Fibroblast of the conjunctiva (primary cell): ENCODE measurements at places on chromosomes 1 and 21.

DNA sequence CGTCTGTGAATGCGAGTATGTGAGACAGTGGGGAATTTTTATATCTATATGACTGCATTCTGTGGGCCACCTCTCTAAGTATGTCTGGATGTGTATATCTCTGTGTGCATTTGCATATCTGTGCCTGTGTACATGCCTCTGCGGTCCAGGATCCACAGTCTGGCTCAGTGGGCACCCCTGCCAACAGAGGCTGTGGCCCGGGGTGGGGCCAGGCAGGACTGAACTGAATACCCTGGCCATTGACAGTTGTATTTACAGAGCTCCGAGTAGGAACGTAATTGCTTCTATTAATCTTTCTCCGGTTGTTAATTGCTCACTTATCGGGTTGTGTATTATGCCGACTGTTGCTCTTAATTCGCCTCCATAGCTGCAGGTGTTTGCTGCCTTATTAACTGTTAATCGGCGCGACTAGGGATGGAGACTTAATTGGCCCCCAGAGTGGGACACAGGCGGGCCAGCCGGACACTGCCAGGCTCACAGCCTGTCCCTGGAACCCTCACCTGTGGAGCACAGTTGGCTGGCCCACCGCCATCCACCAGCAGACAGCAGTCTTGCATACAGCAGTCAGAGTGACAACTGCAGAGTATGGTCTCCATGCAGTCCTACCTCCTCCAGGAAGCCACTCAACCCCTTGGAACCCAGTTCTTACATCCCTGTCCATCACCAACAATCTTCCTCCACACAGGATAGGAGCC, 22.4 kb upstream of the ADGRB2 start:
- DNase-seq, result no peak

GRCh38 chr1:44263568-44264450, 50.5 kb downstream of the DMAP1 start:
- no peak for DNase-seq

DNA sequence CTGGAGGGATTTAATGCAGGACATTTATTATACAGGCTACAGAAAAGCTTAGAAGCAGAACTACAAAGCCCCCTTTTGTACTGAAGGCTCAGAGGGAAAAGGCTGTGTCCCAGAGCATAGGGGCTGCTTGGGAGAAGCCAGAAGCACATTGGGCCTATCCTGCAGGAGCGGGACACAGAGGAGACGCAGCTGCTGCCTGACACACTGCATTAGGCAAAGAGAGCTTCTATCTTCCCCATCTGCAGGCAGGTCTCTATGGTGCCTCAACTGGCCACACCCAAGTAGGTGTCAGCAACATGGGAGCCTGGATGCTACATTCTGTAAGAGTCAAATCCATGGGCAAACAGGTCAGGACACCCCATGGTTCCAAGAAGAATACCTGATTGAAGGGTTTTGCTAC, 595.9 kb downstream of the AJAP1 start:
- DNase-seq, result no peak

DNA sequence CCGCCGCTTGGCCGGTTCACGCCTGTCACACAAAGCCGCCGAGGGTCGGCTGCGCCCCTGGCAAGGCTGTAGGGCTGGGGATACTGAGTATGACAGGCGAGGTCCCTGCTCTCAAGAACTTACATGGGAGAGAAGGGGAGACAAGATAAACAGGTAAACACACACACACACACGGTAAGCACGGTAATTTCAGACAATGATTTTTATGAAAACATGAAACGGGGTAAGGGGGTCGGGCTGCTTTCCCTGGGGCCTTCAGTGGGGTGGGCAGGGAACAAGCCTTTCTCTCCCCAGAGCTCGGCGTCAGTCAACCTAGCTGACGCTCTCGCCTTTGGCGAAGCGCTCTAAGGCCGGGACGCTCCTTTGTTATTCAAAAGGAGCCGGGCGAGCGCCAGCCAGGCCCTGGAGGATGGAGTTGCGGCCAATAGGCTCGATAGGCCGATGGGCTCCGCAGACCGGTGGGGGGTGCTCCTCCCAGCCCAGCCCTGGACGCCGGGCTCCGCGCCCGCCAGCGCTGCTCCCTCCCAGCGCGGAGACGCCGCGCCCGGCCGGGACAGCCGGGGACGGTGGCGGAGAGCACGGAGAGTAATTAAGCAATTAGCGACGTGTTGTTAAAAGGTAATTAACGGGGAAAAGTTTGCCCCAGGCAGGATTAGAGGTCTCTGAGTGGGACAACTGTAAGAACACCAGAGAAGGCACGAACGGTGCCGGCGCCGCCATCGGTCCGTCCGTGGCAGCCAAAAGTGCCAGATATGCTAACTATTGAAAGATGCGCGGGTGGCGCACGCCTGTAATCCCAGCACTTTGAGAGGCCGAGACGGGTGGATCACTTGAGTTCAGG, 950 bp upstream of the INKA2 start:
- no peak for DNase-seq

GRCh38 chr1:905811-906599, 17.7 kb upstream of the SAMD11 start:
- DNase-seq, result no peak

DNA sequence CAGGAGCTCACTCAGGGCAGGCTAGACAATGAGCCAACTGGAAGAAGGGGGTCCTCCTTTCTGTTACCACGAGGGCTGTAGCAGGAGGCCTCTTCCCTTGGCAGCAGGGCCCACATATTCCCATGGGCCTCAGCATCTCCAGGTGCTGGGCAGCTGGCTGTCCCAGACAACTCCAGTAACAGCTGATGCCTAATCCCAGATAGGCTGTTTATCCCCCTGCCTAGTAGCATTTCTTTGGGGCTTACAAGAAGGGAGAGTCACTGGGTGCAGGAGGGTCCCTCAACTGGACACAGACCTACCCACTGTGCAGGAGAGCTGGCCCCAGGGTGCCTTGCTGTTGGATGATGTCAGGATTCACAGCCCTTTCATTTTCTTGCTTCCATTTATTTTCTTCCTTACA, 278.2 kb downstream of the DSCAM start:
- DNase-seq, result no peak

DNA sequence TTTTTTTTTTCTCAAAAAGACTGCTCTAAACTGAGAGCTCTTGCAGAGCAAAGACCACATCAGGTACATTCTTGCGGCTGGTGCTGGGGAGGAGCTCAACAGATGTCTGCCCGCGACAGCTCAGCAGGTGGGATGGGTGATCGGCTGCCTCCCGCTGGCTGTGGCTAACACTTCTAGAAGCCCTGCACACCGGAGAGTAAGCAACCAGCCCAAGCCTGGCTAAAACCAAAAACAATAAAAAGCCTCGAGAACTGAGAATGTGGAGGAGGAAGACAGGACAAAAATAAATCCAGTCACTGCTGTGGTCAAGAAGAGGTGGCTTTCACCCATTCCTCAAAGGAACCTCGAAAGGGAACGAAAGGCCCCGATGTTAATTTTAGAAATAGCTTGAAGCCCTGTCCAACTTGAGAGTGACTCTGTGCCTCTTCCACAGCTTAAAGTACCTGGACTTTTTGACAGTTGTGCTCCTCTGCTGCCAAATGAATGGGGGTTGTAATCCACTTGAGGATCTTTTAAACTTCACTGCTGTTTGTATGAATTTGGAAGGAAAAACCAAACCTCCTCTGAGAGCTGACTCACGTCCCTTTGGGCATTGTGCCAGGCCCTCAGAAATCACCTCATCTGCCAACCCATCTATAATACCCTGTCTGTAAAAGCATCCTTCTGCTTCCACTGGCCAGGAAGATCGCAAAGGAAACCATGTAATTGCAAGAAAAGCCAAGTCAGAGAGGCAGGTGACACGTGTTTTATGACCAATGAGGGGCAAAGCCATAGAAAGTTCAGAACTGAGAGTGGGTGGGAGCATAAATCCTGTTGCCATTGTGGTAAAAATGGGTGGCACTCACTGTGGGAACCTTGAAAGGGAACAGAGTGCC, 78.6 kb downstream of the KCNN3 start:
- peak; percentile 22 for DNase-seq

GRCh38 chr21:23725576-23725975, 1881.7 kb downstream of the MRPL39 start:
- DNase-seq, result no peak

DNA sequence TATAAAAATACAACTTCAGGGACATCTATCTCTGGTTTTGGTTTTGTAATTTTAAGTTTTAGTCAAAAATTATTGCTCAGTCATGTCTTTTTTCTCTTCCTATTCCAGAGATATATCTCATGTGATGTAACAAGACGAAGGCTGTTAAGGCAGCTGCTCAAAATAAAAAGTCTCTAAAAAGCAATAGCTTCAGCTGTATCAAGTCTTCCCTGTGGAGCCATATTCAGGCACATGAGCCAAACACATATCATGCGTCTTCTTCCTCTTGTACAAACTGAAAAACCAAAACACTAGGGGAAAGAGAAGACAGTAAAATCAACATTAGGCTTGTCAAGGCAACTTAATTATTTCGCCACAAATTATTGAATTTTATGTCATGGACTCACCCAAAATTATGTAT, 240.7 kb downstream of the NRIP1 start:
- DNase-seq, result no peak

DNA sequence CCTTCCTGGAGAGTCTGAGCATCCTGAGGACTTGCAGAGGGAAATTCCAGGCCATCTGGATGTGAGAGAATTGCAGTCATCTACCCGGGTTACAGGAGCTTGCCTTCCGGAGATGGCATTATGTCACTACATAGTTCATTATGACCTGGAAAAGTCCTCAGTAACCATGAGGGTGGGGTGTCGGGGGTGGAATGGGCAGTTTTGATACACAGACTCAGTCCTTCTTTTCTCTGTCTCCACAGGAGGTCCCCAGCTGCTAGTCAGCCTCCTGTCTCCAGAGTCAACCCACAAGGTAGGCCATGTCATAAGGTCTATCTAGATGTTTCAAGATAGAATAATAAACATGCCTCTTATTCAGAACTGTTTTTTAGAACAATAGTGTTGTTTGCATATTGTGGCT, 268.2 kb upstream of the SGIP1 start:
- no peak for DNase-seq

- DNase-seq, result peak; percentile 16
Measured at GRCh38 chr21:45209046-45209445, 78.6 kb downstream of the POFUT2 start.

DNA sequence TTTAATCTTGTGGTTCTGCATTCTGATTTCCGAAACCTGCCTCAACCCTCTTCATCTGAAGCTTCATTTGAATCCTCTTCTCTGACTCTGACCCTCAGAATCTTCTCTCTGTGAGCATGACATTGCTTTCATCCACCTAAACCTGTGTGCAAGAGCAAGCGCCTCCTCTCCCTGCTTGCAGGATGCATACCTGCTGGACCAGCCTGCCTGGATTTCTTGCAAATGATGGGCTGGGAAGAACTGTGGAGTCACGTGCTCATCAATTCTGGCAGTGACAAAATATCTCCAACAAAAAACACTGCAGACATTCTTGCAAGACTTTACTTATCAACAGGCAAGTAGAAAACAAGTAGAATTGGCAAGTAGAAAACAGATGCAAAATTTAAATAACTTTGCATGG, 20.8 kb upstream of the SLC35F3 start:
- no peak for DNase-seq

DNA sequence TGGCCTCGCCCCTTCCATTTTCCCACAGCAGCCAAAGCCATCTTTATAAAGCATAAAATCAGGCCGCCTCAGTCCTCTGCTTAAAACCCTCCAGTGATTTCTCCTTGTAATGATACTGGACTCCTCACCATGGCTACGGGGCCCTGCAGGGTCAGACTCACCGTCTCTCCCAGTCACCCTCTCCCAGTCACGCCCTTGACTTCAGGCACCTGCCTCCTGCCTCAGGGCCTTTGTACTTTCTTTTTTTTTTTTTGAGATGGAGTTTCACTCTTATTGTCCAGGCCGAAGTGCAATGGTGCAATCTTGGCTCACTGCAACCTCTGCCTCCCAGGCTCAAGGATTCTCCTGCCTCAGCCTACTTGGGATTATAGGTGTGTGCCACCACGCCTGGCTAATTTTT, 47.8 kb downstream of the PIK3CD start:
- DNase-seq, result no peak

DNA sequence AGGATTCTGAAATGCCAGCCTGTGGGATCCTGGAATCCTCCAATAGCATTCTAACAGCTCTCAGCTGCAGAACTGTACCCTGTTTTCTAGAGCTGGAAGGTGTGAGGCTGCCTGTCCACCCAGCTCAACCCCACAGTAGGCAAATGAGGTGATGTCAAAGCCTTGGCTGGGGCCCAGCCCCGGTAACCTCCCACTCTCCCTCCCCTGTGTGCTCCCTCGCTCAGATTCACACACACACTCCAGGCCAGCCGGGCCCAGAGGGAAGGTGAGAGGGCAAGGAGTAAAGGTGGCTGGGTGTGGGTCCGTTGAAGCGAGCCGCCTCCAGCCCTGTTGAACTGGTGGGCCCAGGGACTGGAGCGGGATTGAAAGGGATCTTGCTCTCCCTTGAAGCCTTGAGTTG, at the start of gene BSND:
TSS of gene BSND (plus strand) at position 257 of the 400 bp plus-strand sequence. CDS start 254 bp downstream, outside the sequence.
- no peak for DNase-seq

DNA sequence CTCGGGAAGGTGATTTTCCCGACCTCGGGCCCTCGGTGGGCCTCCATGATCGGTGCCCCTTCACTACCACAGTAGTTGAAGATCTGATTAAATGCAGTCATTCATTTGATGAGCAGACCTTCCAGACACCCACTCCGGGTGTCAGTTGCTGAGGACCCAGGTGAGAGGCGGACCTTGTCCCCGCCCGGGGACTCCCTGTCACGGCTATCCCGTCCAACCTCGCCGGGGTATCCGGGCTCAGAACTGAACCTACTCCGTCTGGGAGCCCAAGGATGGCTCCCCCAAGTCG, 22.6 kb downstream of the RNU1-3 start:
- DNase-seq, result no peak

- no peak for DNase-seq
Measured at GRCh38 chr1:171716616-171717015, 25.2 kb downstream of the VAMP4 start.

DNA sequence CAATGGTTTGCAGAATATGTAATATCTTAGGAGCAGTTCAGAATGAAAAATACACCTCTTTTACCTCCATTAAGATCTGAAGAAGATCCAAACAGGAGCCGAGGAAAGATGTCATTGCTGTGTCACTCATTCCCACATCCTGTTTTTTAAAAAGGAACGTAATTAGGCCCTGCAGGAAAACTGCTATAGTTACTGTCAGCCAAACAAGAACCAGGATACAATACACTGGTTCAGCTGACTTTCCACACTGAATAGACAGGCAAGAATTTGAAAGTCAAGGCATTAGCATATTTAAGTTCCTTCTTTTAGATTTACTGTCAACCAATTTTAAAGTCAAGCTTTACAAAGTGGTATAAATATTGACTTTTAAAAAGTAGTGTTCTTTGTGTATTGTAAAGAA, 63.8 kb downstream of the IARS2 start:
- no peak for DNase-seq
